ENCODE measurements at places on chromosomes 1 and 21. TPM values are rescaled to one million over a fixed set of nuclear protein-coding genes. Genes with fewer than 3 reads are reported as not detected.

ITLN2 gene
- total RNA-seq = 0.57 TPM

C1orf141 gene
- total RNA-seq = not detected

CFAP74 gene
- total RNA-seq = not detected

NECTIN4 gene
- 2.3 TPM for total RNA-seq

LCE1C gene
- total RNA-seq = not detected

SYPL2 gene
- total RNA-seq = 0.10 TPM

TIAM1 gene
- total RNA-seq = 0.69 TPM

LCE6A gene
- total RNA-seq = not detected

CASQ2 gene
- total RNA-seq = not detected

ANXA9 gene
- 1.00 TPM for total RNA-seq

FAM110D gene
- not detected for total RNA-seq

RAB25 gene
- total RNA-seq = not detected

HPDL gene
- total RNA-seq = 4.4 TPM

STUM gene
- not detected for total RNA-seq

CHD1L gene
- 34.5 TPM for total RNA-seq

EDARADD gene
- total RNA-seq = 3.5 TPM

PODN gene
- not detected for total RNA-seq

GPR52 gene
- 0.12 TPM for total RNA-seq

SRM gene
- total RNA-seq = 184 TPM

FMN2 gene
- total RNA-seq = 3.7 TPM

UBXN10 gene
- not detected for total RNA-seq

STIL gene
- 9.9 TPM for total RNA-seq

PDC gene
- not detected for total RNA-seq

MANEAL gene
- 25.5 TPM for total RNA-seq

ERICH3 gene
- not detected for total RNA-seq

HRNR gene
- total RNA-seq = not detected

DNM3 gene
- 0.78 TPM for total RNA-seq

CCDC30 gene
- 0.64 TPM for total RNA-seq

GBP2 gene
- 0.77 TPM for total RNA-seq

C1orf105 gene
- total RNA-seq = 0.33 TPM

B3GALT2 gene
- total RNA-seq = not detected

LCE2C gene
- not detected for total RNA-seq

GIPC2 gene
- not detected for total RNA-seq

F3 gene
- 3.2 TPM for total RNA-seq

GJA8 gene
- not detected for total RNA-seq

GLMN gene
- 7.6 TPM for total RNA-seq

CCDC17 gene
- 0.23 TPM for total RNA-seq

UTS2 gene
- not detected for total RNA-seq

HES2 gene
- 3.6 TPM for total RNA-seq
